ENCODE measurements at places on chromosomes 13 and 19.
A peak's percentile ranks its signal among the peaks of the same experiment; 100 is the strongest.

DNA sequence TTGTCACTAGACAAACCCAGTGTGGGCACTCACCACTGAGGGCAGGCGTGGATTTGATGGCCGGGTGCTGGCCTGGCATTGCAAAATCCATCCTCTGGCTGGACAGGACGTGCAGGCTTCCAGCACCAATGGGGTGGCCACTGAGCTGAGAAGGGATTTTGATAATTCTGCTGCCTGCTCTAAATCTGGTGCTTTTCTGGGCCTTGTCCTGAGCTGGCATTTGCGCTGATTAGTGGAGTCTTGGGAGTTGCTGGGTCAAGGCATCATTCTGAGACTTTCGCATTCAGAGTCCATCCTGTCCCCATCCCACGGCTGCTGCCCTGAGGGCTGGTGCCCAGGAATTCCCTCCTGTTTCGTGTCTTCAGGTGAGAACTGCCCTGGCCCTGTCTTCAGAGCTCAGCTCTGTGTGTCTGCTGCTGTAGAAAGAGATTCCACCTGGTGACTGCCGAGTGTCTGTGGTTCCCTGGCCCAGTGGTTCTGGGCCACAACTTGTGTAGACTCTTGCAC is 65.9 kb upstream of the MCF2L start:
- peak; percentile 26 for DNase-seq

DNA sequence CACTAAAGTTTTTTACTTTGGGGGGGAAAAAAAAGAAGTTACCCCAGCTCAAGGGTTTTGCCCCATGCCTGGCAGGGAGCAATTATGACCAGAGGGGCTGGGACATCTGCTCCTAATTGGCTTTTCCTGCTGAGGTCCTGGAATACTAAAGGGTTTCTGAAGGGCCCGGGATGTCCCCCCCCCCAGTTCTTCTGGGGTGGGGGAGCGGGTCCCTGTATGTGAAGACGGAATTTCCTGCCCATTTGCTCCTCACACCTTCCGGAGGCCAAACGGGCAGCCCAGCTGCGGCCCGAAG is 1.1 kb upstream of the DLL3 start:
- no peak for DNase-seq

- DNase-seq, result no peak
Measured at GRCh38 chr19:51158474-51159129, 16.5 kb downstream of the SIGLEC7 start.

GRCh38 chr13:79799059-79799867 is 318.3 kb downstream of the NDFIP2 start:
- no peak for DNase-seq

GRCh38 chr13:114120591-114121011 is 11.8 kb downstream of the RASA3 start:
- DNase-seq, result no peak

- DNase-seq, result no peak
Measured at GRCh38 chr19:50204811-50205675, 1.6 kb downstream of the MYH14 start.

DNA sequence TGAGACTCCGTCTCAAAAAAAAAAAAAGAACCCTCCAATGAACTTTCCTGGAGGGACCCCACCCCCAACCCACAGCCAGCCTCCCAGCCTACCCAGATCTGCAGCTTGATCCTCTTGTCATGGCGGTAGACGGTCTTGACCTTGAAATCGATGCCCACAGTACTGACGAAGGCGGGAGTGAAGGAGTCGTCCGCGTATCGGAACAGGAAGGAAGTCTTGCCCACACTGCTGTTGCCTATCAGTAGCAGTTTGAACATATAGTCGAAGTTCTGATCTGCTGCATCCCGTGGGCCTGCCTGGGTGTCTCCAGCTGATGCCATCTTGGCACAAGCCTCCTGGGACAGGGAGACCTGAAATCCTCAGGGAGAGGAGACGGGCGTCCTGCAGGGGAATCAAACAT is 2.4 kb downstream of the RAB3D start:
- DNase-seq, result no peak

- DNase-seq, result no peak
Measured at GRCh38 chr19:3137119-3137518, 1.3 kb downstream of the GNA15 start.

DNA sequence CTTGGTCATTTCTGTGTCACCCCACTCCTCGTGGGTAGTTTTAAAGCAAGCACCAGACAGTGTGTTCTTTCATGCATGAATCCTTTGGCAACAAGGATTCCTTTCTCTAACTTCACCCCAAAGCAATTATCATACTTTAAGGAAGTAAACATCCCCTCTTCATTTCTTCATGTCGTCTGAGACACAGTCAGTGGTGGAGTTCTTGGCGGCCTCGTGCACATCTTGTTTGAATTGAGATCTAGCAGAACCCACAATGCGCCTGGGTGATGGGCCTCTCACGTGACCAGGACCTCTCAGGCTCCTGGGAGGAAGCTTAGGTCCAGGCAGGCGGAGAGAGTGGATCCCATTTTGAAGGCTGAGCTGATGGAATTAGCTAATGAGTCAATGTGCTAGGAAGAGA is 2.6 kb downstream of the ACSBG2 start:
- no peak for DNase-seq

DNA sequence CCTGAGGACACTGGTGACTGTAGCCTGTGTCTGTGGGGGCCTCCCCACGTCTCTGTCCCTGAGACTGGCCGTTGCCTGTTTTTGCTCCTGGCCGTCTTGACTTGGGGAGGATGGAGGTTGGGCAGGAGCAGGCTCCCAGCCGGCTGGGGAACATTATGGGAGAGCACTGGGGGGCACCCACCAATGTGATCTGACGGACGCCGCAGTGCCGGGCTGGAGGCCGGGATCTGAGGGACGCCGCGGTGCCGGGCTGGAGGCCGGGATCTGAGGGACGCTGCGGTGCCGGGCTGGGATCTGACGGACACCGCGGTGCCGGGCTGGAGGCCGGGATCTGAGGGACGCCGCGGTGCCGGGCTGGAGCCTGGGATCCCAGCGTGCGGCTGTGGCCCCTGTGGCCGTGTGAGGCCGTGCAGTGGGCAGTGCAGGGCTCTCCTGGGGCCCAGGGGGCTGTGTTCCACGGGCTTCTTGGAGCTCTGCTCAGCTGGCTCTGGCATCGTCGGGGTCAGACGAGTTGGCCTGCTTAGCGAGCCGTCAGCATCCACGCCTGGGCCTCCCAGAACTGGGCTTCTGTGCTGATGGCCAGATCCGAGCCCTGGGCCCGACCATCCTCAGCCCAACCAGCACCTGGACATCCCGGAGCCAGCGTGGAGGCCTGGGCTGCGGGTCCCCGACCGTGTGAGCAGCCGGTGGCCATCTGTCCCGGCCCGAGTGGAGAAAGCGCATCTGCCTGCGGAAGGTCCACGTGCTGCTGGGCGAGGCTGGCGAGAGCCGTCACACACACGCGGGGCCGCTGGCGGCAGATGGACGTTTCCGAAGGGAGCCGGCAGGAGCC is 45.8 kb downstream of the GAS6 start:
- no peak for DNase-seq

- DNase-seq, result peak; percentile 61
Measured at GRCh38 chr13:44132710-44133109, 240.9 kb upstream of the SERP2 start.

Data from dorsolateral prefrontal cortex (tissue), 122 donors.